ENCODE measurements at places on chromosomes 1 and 21.

- peak; percentile 4 for DNase-seq
Observed at GRCh38 chr21:14737922-14738321, 191.8 kb upstream of the SAMSN1 start.

DNA sequence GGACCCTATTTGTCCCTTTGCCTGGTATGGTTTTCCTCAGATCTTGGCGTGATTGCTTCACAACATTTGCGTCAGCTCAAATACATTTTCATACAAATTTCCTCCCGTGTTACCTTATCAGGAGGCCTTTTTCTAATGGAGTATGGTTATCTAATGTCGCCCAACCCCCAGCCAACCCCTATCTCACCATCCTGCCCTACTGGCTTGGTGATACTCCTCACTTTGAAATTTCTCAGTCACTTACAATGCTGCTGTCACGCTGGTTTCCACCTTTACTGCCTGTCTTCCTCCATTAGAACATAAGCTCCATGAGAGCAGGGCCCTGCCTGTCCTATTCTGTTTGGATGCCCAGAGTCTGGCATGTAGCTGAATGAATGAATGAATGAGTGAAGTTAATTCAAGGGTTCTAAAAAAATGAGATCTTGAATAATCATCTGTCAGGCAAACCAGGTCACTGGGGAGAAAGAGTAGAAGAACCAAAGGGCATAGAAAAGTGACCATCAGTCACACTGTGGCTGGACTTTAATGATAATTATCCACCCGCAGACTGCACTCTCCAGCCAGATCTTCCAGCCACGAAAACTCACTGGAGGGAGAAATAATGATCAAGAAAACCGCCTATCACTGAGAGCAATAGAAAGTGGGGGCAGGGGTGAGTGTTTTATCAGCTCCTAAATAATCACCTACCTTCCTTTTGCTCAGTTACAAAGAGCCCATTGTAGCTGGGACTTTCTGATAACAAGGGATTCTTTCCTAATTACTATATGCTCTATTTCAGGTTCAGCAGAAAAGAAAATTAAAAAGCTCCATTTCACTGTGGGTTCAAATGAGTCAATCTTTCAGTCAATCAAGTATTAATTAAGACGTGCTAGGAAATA, 21.3 kb downstream of the KIAA0040 start:
- no peak for DNase-seq

GRCh38 chr1:200877839-200878551, 5.2 kb downstream of the GPR25 start:
- no peak for DNase-seq

GRCh38 chr1:39901464-39901713, 328 bp downstream of the MYCL start:
- no peak for DNase-seq

GRCh38 chr21:44013380-44014088, 1.4 kb downstream of the TRAPPC10 start:
- DNase-seq = no peak

DNA sequence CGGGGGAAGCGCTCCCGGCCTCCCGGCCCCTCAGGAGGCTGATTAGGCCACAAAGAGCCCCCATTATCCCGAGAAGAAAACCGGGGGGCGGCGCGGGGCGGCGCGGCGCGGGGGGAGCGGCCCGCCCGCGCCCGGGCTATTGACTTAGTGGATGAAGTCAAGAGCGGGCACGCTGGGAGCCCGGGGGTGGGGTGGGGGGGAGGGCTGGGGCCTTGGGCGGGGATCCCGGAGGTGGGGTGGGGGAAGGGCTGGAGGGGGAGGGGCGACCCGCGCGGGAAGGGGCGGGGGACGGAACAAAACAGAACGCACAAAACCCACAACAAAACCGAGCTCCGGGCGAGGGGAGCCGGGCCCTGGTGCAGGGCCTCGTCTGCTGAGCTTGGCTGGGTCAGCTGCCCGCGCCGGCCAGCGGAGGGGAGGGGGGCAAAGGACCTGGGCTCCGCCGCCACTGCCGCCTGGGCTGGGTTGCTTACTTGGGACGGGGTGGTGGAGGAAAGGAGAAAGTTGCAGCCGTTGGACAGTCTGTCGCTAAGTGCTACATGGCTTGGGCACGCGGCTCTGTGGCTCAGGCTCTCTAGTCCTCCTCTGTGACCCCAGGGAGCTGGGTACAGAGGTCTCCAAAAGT, 16.3 kb downstream of the PAX7 start:
- DNase-seq = no peak

DNA sequence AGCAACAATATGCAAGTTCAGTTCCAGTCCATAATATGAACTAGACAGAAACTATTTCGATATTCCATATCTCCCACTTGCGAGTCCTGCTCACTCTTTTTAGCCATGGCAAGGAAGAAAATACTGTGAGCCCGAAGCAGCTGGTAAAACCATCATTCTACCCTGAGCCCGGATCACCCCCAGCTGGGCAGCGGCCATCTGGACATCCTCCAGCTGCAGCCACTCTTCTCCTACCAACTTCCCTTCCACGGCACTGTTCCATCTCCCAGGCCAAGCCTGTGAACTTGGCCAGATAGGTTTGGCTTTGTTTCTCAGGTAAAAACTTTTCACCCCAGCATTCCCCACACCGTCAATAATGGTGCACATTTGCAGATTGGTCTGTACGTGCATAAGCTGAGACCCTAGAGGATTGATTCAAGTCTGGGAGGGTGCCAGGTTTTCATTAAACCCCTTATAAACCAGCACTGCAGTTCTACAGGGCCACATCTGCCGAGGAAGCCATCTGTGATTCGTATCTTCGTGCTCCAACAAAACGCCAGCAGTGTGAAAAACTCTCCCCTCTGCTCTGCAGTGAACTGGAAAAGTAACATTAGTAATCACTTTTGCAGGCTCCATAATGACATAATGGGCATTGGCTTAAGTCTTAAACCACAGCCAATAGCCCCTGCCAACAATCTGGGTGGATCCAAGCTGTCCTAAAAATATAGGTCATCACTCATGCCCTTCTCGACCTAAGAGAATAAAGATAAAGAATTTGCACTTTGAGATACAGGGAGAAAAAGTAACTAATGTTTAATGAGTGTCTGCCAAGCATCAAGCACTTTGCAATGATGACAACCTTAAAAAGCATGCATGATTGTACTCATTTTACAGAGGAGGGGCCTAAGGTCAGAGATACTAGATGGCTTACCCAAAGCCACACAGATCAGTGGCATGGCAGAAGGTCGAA, 205.1 kb downstream of the PLPP3 start:
- DNase-seq = no peak

GRCh38 chr1:3368711-3369445, 85.6 kb upstream of the ARHGEF16 start:
- peak; percentile 72 for DNase-seq

DNA sequence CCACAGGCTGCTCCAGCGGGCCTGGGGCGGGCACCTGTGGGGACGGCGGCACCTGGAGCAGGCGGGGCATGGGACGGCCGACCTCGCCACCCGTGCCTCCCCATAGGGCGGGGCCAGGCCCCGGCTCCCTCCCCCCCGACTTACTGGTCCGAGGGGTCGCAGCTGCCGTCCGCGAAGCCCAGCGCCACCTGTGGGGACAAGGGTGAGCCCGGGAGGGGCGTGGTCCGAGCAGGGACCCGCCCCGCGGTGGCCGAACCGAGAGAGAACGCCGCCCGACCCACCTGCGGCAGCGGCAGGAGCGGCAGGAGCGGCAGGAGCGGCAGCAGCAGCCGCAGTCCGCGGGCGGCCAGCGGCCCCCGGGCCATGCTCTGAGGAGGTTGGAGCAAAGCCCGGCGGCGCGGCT, at the start of gene TMEM52:
TSS of gene TMEM52 (minus strand) at position 379 of the 403 bp plus-strand sequence. CDS start at position 365, 14 bp downstream.
- DNase-seq = no peak

DNA sequence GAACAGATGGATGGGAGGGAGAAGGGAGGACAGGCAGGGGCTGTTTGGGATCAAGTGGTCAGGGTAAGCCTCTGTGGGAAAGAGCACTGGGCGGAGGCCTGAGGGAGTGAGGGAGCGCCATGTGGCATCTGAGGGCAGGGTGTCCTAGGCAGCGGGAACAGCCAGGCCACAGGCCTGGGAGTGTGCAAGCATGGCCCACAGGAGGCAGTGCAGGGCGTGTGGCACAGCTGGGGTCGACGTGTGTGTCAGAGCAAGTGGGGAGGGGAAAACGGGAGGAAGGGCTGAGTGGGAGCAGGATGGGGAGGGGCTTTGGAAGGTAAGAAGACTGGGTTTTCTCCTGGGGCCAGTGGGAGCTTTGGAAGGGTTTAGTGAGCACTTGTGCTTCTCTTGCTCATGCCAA, 143.4 kb downstream of the SYF2 start:
- no peak for DNase-seq

GRCh38 chr1:224770336-224770693, 154.2 kb downstream of the CNIH3 start:
- peak; percentile 47 for DNase-seq

- DNase-seq = peak; percentile 20
Observed at GRCh38 chr1:207787776-207788175, 35.9 kb downstream of the CD46 start.
